ENCODE measurements at places on chromosomes 12 and 14.

- DNase-seq = no peak
Observed at GRCh38 chr14:68960123-68960522, 19.0 kb downstream of the ACTN1 start.

DNA sequence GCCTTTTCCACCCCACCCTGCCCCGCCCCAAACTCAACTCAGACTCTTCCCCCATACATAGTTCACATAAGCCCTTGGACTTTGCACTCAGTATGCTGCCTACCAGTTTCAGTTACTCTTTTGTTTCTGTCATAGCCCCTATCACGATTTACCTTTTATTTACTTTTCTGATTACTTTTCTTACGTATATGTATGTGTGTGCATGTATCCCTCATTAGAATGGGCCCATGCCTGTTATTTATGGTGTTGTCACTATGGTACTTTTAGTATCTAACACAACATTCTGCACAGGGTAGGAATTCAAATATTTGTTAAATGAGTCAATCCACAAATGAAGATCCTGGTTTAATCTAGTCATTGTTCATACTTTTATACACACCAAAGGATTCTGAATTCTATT lies 16.5 kb upstream of the LUM start:
- no peak for DNase-seq

- no peak for DNase-seq
Observed at GRCh38 chr14:49992036-49992435, 99.2 kb downstream of the ARF6 start.

GRCh38 chr12:51508285-51508684 lies 82.7 kb upstream of the SCN8A start:
- no peak for DNase-seq
